Tongue (tissue), 3 donors: ENCODE measurements at places on chromosomes 4 and X. TPM values are rescaled to one million over a fixed set of nuclear protein-coding genes. Genes with fewer than 3 reads are reported as not detected.

GRCh38 chr4:106478152-106478551 is 109.6 kb upstream of the GIMD1 start:
- no peak for DNase-seq

GRCh38 chr4:102493794-102494193 is 7.4 kb upstream of the NFKB1 start:
- DNase-seq, result no peak

GRCh38 chr4:91170768-91171167 is 1043.6 kb downstream of the CCSER1 start:
- DNase-seq, result no peak

GRCh38 chrX:135591871-135592270 is 71.4 kb downstream of the INTS6L start:
- DNase-seq, result no peak

GRCh38 chrX:154136627-154137161 is 7.3 kb upstream of the OPN1LW start:
- peak; percentile 81 for DNase-seq

GRCh38 chr4:102388611-102389010 is 43.3 kb upstream of the SLC39A8 start:
- DNase-seq, result no peak

DNA sequence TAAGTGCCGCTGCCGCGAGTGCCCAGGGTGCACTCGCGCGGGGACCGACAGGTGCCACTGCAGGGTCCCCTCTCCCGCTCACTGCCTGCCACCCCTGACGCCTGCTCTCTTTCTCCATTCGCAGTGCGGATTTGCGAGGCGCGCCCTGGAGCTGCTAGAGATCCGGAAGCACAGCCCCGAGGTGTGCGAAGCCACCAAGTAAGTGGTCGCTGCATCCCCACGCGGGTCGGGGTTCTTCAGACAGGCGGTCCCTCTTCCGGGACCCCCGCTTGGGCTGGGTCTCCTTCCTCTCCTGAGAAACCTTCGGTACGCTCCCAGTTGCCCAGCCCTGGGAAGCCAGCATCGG is 547 bp downstream of the GUCY1A1 start:
- peak; percentile 54 for DNase-seq

- peak; percentile 84 for DNase-seq
These were observed 139.4 kb upstream of the SCML1 start for GRCh38 chrX:17597836-17598439.

DNA sequence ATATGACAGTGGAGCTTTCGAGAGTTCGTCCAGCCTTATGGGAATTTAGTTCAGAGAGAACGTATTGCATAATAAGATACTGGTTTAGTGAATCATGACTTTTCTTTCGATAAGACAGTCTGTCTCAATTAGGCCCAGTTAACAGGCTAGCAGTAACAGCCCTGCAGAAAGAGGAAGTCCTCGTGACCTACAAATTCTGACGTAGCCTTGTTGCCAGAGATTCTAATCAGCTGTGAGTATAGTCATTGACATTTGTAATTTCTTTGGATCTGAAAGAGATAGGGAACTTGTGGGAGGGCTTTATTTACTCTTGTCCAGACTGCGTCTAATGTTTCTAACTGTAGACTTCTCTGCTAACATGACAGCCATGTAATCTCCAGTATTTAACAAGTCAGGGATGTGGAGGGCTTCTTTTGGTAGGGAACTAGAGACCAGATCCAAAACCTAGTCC is 15.8 kb downstream of the ART3 start:
- DNase-seq, result peak; percentile 13

DNA sequence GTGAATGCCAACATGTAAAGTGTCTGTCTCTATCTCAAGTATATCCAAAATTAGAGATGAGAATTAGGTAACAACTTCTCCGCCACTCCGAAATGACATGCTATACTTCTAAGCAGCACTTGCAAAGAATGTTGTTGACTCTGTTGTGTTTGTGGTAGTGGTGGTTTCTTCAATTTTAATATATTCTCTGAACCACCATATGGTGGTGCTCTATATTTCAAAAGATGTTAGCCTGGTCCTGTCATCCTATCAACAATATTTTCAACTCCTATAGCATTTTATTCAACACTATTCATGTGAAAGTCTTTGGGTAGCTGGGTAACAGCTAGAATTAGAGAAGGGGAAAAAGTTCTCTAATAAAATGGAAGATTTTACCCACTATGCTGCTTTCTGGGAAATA is 1622.8 kb upstream of the IGFBP7 start:
- DNase-seq, result no peak

DNA sequence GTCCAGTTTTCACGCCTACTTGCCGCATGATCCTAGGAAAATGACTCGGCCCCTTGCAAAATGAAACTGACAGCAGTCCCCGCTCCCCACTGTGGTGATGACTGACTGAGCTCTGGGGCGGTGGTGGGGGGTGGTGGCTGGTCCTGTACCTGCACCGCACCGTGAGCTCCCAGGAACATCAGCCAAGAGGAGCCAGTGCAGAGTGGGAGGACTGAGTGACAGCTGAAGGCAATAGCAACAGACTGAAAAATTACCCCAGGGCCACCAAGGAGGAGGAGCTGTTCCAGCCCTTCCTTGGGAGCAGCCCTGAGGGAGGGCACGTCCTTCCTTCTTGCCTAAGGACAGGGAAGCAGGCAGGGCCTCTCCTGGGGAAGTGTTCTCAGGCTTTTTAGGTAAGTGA is 2.4 kb upstream of the C4orf50 start:
- DNase-seq, result no peak

GRCh38 chr4:79864500-79865200 is 208.4 kb downstream of the ANTXR2 start:
- no peak for DNase-seq

DNA sequence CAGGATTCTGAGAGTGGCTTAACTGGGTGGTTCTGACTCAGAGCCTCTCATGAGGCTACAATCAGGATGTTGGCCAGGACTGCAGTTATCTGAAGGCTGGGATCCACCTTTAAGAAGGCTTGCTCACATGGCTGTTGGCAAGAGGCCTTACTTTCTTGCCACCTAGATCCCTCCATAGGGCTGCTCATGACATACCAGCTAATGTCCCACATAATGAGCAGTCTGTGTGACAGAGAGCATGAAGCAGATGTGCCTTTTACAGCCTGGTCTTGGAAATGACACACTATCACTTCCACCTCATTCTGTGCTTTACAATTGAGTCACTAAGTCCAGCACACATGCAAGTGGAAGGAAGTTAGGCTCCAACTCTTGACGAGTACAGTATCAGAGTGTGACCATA is 4.3 kb upstream of the RBM3 start:
- DNase-seq, result no peak

- DNase-seq, result no peak
These were observed 97.5 kb downstream of the NPNT start for GRCh38 chr4:105992641-105993305.

GRCh38 chrX:3451571-3451970 is 105.1 kb upstream of the MXRA5 start:
- DNase-seq, result peak; percentile 80

DNA sequence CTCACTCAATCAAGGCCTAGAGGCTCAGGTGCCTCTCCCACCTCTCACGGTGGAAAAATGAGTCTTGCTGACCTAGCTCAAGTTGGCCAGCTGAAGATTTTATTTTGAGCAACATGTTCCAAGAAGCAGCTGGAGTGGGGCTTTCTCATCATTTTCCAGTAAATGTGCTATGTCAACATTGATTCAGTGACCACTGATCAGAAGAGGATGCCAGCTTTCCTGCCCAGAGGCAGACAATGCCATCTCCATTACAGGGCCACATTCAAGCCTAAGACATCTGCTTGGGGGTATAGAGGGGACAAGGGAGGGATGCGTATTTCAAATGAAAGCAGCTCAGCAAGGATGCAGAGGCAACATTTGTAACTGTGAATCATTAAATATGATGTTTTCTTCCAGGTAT is 3.0 kb downstream of the MEPE start:
- no peak for DNase-seq

DNA sequence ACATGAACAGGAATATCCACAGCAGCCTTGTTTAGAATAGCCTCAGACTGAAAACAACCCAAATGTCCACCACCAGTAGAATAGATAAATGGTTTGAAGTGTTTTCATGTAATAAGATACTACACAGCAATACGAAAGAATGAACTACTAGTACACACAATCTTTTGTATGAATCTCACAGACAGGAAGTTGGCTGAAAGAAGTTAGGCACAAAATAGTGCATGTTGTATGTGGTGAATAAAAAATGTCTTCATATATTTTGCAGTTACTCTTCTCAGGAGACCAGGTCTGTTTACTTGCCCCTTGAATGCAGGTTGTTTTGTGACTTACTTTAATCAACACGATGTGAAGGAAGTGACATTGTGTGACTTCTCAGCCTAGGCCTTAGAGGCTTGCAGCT is 75.9 kb upstream of the LEF1 start:
- DNase-seq, result no peak

- DNase-seq, result no peak
These were observed 495.9 kb upstream of the FAM241A start for GRCh38 chr4:111649308-111649707.

DNA sequence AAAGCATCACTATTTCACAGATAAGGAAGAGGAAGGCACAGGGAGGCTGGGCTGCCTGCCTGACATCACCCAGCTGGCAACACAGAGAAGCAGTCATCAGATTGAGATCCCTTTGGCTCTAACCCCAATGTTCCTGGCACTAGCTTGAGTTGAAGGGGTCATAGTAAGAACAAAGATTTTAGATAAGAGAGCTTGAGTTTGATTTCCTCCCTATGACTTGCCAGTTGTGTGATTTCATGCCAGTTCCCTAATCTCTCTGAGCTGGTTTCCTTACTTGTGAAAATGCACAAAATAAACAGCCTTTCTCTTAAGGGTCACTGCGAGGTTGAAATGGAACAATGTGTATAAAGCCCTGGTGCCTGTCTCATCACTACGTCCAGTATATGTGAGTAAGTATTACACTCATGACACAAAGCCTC is 475.4 kb upstream of the HS3ST1 start:
- DNase-seq, result no peak

- no peak for DNase-seq
These were observed 15.7 kb downstream of the SH2D1A start for GRCh38 chrX:124362072-124362471.

The GABRE gene
- 45.3 TPM for total RNA-seq

The SYNPO2 gene
- total RNA-seq, result 111 TPM

The IL1RAPL2 gene
- 7.8 TPM for total RNA-seq

The FGG gene
- not detected for total RNA-seq

The DIPK2B gene
- 30.2 TPM for total RNA-seq

The AMTN gene
- total RNA-seq, result not detected

The PDE6B gene
- 3.5 TPM for total RNA-seq

The BTC gene
- 32.9 TPM for total RNA-seq

The RPL9 gene
- total RNA-seq, result 3,031 TPM

The PABPC5 gene
- 10.7 TPM for total RNA-seq

The DSPP gene
- not detected for total RNA-seq
